ENCODE measurements at places on chromosomes 6 and 20.

GRCh38 chr20:24610341-24611115 lies 141.1 kb downstream of the SYNDIG1 start:
- no peak for DNase-seq

DNA sequence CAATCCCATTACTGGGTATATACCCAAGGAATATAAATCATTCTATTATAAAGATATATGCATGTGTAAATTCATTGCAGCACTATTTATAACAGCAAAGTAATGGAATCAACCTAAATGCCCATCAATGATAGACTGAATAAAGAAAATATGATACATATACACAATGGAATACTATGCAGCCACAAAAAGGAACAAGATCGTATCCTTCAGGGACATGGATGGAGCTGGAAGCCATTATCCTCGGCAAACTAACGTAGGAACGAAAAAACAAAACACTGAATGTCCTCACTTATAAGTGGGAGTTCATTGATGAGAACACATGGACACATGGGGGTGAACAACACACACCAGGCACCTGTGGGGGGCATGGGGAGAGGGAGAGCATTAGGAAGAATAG lies 156.7 kb downstream of the RNGTT start:
- no peak for DNase-seq

- peak; percentile 10 for DNase-seq
Observed at GRCh38 chr6:89494131-89494793, 61.3 kb downstream of the ANKRD6 start.

GRCh38 chr20:9723501-9724202 lies 115.2 kb downstream of the PAK5 start:
- no peak for DNase-seq

GRCh38 chr6:13553646-13554045 lies 20.8 kb upstream of the SIRT5 start:
- no peak for DNase-seq

GRCh38 chr20:43448748-43449535 lies 8.8 kb upstream of the SRSF6 start:
- DNase-seq = peak; percentile 75

DNA sequence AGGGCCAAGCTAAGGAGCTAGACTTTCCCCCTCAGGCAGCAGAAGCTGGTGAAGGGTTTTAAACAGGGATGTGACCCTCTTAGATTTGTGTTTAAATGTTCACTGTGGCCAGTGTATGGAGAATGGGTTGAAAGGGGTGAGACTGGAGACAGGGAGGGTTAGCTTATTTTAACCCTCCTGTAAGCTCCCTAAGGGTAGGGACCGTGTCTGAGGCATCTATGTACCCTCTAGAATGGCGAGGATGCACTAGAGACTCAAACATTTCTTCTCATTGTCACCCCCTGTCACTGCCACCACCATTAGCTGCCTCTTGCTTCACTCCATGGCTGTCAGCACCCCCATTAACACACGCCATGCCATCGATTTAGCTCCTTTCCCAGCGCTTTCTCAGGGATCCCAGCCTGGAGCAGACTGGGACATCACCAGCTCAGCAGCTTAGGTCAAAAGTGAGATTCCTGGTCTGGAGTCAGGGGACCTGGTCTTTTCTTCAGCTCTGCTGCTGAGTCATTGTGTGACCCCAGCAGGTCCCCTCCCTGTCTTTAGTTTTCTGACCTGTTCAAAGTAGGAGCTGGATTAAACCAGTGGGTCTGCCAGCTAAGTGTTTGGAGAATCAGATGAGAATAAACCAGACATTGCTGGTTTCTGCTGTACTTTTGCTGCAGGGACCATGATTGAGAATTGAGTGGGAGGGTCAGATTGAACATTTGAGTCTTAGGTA lies 1.1 kb upstream of the SLC22A7 start:
- DNase-seq = no peak

GRCh38 chr20:33647603-33648395 lies 14.3 kb upstream of the C20orf144 start:
- DNase-seq = no peak

DNA sequence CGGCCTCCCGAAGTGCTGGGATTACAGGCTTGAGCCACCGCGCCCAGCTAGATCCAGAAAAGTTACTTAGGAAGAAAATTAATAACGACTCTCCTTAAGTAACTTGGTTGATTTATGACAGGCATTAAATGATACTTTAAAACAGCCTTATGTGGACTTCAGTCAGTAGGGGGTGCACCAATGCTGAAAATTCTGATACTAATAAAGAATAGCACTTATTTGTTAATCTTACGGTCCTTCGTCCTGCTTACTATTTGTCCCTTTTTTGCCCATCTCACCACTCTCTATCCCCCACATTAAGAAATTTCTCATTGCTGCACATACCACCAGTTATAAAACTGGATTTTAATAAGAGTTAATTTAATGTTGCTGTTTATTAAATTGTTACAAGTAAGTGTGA lies 12.7 kb upstream of the PRELID3B start:
- DNase-seq = no peak

DNA sequence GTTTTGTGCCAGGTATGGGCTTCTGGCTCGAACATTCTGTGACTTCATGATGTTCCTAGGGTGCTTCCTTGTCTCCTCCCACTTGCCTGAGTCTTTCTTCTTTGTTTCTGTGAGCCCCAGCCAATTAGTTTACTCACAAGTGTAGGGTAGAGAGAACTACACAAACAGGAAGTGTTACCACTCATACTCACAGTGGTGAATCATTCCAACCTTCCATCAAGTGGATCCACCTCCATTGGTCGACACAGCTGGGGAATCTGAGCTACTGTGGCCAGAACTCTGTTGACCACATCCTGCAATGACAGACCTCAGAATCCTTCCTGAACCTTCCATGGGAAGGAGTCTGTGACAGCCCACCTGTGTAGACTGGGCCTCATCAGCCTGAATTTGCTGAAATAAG lies 76.8 kb downstream of the UNC5CL start:
- DNase-seq = no peak

GRCh38 chr6:5191222-5191621 lies 69.5 kb downstream of the LYRM4 start:
- no peak for DNase-seq

- no peak for DNase-seq
Observed at GRCh38 chr6:100176311-100176950, 182.4 kb upstream of the MCHR2 start.

DNA sequence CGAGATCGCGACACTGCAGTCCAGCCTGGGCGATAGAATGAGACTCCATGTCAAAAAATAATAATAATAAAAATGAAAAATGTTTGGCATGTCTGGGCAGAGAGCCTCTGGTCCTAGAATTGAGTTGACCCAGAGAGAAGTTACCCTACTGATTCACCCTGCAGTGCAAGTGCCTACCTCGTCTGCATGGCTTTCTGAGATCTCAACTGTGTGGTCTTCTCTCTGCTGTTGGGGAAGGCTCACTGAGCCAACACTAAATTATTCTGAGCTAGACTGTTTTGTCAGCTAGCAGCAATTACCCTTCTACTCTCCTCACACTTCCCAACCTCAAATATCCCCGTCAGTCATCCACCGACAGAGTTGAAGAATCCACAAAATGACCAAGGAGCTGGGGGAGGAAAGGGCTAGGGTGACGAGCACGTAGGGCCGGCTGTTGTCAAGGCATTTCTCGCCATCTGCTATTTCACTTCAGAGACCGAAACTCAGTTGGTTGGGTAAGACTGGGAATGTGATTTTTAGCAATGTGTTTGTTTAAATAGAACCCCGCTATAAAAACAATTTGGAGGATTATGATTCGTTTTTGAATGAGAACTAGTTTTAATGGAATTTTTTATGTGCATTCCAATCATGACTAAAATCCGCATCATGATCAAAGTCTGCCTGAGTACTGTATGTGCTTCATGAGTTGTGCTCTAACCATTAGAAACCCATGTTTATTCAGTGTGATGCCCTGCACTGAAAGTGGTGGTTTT lies 9.4 kb downstream of the MAS1 start:
- no peak for DNase-seq

DNA sequence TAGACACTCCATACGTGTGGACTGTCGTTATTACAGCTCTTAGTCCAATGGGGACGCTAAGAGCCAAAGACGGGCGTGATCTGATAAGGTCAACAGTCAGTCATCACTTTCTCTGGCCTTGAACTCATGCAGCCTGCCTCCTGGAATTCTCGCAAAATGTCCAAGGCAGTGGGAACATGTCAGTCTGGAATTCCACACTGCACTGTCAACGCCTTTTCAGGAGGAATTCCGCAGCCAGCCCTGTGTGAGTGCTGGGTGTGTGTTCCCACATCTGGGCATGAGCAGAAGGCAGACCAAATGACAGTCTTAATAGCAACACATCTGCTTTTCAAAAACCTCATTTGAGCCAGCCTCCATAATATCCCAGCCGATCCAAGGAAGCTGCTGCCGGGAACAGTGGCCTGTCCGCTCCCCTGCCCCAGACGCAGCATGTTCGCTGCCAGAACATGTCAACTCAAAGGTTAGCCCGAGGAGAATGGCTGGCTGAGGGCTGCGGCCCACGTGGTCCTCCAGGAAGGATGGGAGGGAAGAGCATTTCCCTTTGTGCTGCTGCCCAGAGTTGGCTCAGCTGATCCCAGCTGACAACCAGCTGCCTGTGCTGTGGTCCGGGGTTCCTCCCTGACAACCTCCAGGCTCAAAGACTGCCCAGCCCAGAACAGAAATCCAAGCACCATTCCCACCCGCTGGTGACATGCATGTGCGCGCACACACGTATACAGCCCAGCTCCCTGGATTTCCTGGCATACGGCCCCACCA lies 103.1 kb downstream of the SULF2 start:
- no peak for DNase-seq

GRCh38 chr6:76852776-76853175 lies 610.5 kb downstream of the HTR1B start:
- DNase-seq = no peak

All from K562 (cell line).